ENCODE measurements at places on chromosomes 16 and 17.

DNA sequence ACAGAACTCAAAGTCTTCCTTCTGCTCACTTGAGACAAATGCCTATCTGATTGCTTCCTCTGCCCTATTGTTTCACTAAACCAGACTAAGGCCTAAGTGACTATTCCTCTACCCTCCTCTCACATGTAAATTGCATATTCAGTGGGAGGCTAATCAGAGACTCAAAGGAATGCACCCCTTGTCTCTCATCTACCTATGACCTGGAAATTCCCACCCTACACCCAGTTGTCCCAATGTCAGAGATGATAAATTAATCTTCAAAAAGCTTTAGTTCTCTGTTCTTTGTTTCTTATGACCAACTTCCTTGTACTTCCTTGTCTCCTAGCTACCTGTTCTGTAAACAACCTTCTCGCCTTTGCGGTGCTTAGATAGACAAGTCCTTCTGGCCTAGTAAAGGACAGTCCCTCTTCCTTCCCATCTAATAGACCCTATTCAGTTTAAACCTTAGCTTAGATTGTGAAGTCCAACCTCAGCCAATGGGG is 76.0 kb downstream of the EMP2 start:
- no peak for DNase-seq

DNA sequence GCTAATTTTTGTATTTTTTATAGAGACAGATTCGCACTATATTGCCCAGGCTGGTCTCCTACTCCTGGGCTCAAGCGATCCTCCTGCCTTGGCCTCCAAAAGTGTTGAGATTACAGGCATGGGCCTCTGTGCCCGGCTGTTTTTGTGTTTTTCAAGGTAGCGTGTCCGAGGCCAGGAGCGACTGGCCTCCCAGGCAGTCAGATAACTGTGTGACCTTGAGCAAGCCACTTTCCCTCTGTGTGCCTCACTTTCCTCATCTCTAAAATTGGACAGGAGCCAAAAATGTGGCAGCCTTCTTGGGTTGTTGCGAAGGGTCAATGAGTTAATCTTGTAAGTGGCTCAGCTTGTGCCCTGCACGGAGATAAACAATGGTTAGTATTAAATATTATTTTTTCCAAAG is 2.4 kb downstream of the ABCC1 start:
- no peak for DNase-seq

- peak; percentile 65 for DNase-seq
Observed at GRCh38 chr16:74296432-74297144, at the start of gene PSMD7. Gene PSMD7, plus strand, starts transcription at chr16:74296814. Its CDS starts 101 bp downstream, at chr16:74296915.

- no peak for DNase-seq
Observed at GRCh38 chr16:88754109-88754911, 30.7 kb downstream of the PIEZO1 start.

DNA sequence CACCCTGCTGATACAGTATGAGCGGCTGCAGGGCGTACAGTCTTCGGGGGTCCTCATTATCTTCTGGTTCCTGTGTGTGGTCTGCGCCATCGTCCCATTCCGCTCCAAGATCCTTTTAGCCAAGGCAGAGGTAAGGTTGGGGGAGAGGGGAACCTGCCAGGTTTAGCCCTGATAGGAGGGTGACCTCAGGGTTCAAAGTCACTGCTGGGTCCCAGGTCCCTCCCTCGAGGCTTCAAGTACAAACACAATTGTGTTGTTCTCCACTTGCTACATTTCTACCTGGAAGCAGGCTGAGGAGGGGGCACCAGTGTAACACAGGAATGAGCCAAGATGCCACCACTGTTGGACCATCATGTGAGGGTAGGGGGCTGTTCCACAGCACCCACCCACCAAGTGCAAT is 22.4 kb downstream of the ABCC3 start:
- DNase-seq: no peak

- no peak for DNase-seq
Observed at GRCh38 chr16:26198221-26198620, 506.5 kb downstream of the HS3ST4 start.

DNA sequence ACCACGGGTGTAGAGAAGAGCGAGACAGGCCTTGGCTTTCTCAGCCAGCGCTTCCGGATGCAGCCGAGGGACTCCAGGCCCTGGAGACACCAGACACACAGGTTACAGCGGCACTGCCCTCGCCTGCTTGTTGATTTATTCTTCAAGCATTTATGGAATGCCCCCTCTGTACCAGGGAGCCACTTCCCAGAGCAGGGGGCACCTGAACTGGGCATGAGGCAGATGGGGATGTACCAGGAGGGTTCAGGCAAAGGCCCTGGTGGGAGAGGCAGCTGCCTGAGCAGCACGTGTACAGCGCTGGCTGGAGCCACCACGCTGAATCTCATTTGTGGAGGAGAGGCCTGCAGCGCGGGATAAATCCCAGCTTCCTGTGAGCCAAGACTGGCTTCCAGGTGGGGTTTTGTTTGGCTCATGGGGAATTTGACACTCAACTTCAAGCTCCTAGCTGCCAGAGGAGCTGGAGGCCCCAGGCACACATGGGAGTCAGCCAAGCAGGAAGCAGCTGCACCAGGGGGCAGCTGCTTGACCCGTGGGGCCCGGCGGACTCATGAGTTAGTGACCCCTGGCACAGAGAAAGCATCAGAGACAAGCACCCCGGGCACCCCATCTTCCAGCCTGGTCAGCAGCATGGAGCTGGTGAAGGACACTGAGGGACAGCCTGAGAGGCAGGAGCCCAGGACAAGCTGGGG is 59.7 kb downstream of the IL21R start:
- no peak for DNase-seq

DNA sequence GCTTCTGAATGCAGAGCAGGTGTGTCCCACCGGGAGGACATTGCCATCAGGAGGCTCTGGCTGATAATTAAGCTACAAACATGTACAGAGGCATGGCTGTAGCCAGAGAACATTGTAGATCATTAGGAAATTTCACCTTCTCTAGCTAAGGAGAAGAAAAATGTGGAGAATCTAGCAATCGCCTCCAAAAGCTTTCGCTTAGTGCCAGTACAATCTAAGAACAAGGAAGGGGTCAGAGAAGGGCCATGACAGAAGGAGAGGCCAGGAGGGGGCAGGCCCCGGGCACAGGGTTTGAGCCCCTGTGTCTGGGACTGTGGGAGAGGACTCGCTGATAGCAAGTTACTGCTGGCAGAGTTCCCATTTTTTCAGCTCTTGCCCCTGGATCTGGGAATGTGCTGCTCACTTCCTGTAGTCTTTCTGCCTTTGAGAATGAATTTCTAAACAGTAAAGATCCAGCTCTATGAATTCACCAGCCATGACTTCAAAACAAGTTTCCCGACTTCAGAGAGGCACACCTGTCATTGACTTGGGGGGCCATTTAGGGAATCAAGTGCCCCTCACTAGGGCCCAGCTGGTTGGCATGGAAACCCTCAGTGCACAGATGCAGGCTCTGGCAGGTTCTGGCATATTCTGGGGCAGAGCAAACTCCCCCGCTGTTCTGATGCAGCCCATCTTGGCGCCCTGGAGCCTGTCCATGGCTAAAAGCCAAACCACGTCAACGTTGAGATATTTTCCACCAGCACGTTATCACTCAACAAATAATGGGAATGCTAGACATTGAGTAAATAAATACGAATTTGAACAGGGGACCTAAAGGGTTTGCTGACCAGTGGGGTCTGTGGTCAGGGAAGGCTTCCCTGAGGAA is 59.5 kb upstream of the CACNG4 start:
- DNase-seq: peak; percentile 88

- DNase-seq: peak; percentile 4
Observed at GRCh38 chr17:76196675-76197074, 43.6 kb downstream of the RNF157 start.

- no peak for DNase-seq
Observed at GRCh38 chr17:47801176-47801765, 20.3 kb downstream of the OSBPL7 start.

DNA sequence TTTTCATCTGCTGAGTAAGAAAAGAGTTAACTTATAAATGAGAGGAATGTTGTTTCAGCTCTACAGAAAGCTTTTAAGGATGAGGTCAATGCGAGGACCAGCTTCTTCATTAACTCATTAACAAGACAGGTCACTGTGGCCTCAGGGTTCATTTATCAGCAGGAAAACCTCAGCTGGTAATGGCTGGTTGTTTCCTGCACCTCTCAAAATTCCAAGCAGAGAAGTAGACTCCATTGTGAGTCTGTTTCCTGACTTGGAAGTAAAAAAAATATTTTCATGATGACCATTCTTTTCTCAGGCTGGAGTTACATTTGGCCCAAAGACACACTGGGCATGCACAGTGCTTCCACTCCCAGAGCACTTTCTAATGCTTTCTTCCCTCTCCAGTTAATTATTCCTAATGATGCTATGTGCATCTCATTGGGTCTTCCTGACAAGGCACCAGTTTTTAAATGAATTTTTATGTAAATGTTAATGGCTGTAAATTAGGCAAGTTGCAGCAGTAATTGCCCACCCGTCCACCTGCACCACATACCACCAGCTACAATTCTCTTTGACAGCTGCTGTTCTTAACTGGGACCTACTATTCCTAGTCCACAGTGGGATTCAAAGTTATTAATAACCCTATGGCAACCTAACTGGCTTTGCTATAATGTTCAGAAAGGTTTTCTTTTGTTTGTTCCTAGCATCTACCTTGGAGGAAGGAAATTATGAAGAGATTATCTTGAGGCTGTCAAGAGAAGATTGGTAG is 89.5 kb upstream of the BCAR1 start:
- no peak for DNase-seq

DNA sequence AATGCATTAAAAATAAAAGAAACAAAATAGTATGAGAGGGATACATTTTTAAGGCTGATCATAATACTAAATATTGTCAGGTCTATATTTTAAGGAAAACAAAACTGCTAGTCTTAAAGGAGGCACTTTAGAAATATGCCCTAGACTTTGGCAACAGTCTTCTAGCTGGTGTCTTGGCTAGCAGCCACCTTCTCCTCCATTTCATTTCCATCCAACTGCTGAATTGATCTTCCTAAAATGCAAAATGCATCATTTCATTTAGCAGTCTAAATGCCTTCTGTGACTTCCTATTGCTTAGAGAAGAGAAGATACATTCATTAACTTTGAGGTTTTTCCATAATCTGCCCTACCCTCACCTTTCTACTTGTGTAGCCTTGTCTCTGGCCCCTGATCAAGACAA is 1404.1 kb downstream of the CDH11 start:
- peak; percentile 2 for DNase-seq

DNA sequence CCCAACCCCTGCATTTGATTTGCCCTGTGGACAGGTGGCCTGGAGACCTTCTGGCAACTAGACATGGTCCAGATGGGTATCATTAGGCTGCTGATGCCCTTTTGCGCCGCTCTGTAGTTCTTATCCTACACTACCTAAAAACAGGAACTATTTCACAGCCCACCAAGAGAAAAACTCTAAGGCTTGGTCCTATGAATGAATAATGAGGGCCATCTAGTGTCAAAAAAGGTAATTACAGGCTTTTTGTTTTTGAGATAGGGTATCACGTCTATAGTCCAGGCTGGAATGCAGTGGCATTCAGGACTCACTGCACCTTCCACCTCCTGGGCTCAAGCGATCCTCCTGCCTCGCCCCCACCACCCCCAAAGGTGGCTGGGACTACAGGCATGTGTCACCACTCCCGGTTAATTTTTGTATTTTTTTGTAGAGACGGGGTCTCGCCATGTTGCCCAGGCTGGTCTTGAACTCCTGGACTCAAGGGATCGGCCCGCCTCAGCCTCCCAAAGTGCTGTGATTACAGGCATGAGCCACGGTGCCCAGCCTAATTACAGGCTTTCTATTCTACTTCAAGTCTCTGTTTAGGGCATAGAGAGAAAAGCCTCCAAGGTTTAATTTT is 20.9 kb downstream of the COIL start:
- peak; percentile 37 for DNase-seq

DNA sequence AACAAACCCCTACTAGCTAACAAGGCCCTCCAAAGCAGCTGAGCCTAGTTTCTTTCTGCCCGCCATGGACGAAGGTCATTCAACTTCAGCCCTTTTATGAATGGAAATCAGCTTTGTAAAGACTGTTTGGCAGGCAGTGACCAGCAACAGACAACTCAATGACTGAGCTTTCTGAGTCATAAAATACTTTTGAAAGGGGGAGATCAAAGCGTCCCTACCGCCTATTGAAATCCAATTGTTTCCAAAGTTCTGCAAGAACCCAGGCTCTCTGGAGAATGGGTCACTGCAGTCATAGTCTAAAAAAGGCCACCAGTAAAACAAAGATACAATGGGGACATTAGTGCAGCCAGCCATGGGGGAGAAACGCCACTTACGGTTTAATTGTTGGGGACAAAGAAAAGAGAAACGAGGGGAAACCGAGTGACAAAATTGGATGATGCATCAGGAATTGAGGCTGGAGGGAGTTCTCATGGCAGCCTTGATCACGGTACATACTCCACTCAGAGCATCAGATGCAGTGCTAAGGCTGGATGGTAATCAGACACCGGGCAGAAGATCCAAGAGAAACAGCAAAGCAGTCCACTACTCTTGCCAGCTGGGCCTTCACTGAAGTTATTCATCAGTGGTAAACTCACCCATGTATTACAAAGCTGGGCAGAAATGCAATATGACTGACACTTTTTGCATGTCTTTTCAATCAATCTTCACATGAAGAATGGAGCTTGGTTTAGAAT is 9.8 kb downstream of the ADAMTS18 start:
- DNase-seq: no peak

DNA sequence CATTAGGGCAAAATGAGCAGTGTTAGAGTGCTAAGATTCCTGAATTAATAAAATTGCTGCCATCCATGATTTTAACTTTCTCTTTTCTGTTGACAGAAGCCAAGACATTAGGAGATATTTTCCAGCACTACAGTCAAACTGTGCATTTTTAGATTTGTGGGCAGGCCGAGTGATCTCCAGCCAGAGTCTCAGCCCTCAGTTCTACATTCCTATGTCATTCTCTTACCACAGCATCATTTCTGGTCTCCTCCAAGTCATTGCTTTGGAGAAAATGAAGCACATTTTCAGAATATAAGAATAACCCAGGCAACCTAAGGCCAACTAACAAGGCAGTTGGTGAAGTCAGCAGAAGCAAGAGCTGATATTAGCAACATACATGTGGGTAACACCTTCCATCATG is 74.6 kb upstream of the NUDT7 start:
- DNase-seq: no peak

- no peak for DNase-seq
Observed at GRCh38 chr17:68399638-68400403, 57.5 kb downstream of the WIPI1 start.

- DNase-seq: peak; percentile 14
Observed at GRCh38 chr17:80647746-80648145, 103.1 kb downstream of the RPTOR start.

Measured in DMS79 treated with DMSO at 0.1 percent for 48 hours (cell line).